Karpas-422 (cell line): ENCODE measurements at places on chromosomes 16 and 17. TPM values are rescaled to one million over a fixed set of nuclear protein-coding genes. Genes with fewer than 3 reads are reported as not detected.

The PTX4 gene
- total RNA-seq: not detected in 2 replicates

The TMC6 gene
- total RNA-seq: 70.7 and 179 TPM in 2 replicates

The FOXN1 gene
- not detected in 2 replicates for total RNA-seq

The IRX5 gene
- total RNA-seq: 0.83 TPM in 1 of 2 replicates, not detected in the other

The CDH1 gene
- total RNA-seq: not detected in 2 replicates

The GPRC5C gene
- not detected in 2 replicates for total RNA-seq
